ENCODE measurements at places on chromosomes 3 and 15. TPM values are rescaled to one million over a fixed set of nuclear protein-coding genes. Genes with fewer than 3 reads are reported as not detected.

The AP3B2 gene
- 0.54 TPM for total RNA-seq

The CASR gene
- total RNA-seq, result 0.04 TPM

The EFCAB12 gene
- not detected for total RNA-seq

- no peak for DNase-seq
These were observed 88.1 kb downstream of the VPS8 start for GRCh38 chr3:184899953-184900595.

DNA sequence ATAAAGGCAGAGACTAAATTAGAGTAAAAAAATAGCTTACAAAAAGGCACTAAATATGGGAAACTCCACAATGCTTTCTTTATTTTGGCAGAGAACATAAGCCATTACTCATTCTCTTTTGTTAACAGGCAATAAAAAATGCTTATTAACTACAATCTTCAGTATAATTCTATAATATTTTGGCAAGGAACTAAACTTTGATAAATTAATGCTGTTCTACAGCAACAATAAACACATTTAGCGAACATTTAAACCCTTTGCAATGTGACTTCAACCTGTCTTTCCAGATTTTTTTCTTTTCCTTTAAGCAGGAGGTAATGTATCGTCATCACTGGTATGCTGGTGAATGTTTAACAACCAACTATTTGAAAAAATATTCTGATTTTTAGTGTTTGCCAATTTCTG is 42.2 kb upstream of the POU1F1 start:
- DNase-seq, result no peak

- DNase-seq, result no peak
These were observed 35.4 kb upstream of the ARHGEF26 start for GRCh38 chr3:154085799-154086198.

DNA sequence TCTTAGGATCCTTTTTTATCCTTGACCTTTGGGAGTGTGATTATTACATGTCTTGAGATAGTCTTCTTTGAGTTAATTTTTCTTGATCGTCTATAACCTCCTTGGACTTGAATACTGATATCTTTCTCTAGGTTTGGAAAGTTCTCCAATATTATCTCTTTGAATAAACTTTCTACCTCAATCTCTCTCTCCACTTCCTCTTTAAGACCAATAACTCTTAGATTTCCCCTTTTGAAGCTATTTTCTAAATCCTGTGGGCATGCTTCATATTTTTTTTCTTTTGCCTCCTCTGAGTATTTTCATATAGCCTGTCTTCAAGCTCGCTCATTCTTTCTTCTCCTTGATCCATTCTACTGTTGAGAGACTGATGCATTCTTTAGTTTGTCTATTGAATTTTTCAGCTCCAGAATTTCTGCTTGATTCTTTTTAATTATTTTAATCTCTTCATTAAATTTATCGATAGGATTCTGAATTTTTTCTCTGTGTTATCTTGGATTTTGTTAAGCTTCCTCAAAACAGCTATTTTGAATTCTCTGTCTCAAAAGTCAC is 12.1 kb downstream of the USF3 start:
- DNase-seq, result no peak

DNA sequence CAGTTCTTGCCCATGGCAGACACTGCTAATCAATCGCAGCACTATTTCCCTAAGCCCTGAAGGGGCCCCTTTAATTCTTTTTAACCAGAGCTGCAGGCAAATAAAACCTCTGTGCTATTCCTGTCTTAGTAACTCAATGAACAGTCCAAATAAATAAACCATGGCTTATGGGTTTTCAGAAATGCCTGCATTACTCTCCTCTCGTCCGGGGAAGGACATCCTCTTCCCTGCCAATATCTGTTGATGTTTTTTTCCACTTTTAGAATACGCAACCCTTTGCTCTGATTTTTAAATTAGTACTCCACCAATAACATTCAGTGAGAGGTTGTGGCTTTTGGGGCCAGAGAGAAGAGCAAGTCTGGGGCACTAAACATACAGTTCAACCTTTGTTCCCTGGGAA is 35.2 kb upstream of the PRICKLE2 start:
- DNase-seq, result no peak

- peak; percentile 87 for DNase-seq
These were observed 93.3 kb upstream of the HACD2 start for GRCh38 chr3:123678108-123678511.

- no peak for DNase-seq
These were observed 401.7 kb upstream of the CDIN1 start for GRCh38 chr15:36177590-36178302.

DNA sequence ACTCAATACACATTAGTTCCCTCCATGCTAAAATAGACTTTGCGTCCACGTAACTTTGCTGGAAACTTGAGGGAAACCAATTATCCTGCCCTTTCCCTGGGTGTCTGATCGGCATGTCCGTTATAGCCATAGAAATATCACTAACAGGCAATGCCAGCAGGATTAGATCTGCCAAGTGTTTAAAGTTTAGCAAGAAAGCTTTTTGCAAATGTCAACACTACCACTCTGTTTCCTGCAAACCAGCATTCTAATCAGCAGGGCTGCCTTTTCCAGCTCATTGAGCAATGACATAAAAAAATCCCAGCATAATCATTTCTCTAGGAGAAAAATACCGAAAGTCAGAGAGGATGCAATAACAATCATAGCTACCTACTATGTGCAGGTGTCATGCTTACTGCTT is 60.9 kb downstream of the NOX5 start:
- no peak for DNase-seq

DNA sequence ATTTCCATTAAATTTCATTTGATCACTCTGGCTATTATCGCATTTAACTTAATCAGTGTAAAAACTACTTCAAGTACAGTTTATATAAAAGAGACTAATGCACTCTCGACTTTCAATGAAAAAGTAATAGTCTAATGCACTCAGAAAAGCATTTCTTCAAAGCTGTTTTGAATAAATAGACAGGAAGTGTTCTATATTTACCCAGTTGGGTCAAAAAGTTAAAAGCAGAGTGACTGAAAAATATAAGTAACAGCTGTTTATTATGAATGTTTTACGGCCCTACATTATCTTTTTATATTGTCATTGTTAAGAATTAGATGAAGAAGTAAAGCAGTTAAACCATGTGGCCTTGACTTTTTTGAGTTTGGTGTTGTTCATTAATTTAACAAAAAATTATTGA is 391.8 kb downstream of the ZPLD1 start:
- no peak for DNase-seq

DNA sequence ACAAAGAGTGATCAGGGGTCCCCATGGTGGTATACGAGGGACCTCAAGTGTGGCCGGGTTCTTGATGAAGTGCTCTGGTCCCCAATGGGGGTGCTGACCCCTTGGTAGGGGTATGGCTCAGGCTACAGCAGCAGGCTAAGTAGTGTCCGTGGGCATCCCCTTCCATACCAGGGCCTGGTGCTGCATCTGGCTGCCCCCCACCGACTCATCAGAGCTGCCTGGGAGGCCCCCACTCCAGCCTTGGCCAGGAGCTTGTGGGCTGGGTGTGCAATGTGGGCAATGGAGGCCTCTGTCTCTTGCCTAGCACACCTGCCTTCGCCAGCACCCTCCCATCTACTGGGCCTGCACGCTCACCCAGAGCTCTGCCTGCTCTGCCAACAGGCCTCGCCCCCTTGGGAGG is 59.0 kb upstream of the SEC13 start:
- DNase-seq, result no peak

DNA sequence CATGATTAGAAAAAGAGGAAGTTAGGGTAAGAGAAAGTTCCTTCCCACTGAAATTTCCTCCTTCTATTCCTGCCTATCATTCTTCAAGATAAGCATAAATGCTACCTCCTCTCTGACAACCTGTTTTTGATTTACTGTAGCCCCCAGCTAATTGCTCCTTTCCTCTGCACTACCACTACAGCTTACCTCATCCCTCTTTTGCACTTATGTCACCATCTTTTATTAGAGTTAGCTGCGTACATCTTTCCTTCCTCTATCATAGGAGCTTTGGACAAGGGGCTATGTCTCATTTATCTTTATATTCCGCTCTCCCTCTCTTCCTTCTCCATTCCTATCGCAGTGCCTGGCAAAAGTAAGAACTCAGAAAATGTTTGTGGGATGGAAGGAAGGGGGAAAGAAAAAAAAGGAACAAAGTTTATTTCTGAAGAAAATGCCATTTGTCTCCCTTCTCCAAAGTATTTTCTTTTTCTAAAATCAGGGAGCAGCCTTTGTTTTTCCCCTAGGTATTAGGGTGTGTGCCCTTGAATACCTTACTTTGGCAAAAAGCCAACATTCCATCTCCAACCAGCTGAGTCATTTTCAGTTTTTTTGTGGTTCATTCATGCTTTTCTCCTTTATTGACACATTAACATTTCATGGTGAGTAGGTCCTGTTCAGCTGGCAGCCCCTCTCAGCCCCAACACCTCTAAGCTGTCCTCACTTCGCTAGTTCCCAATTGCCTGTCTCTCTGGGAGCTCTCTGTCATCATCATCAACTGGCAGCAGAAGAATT is 87.6 kb upstream of the SOX2 start:
- DNase-seq, result peak; percentile 56

DNA sequence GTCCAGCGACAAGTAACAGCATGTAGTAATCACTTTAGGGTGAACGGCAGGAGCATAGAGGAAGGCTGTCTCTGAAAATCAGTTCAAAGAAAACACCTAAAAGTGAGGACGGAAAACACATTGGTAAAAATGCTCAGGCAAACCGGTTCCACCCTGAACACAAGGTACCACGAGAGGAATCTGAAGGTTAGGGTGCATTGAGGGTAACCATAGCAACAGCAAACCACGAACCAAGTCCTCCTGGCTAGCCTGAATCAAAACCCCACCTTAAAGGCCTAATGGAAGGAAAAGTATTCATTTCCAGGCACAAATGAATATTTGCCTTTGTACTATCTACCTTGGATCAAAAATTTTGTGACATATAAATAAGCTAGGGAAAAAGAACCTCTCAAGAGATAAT is 315.0 kb downstream of the OCA2 start:
- no peak for DNase-seq

GRCh38 chr15:52039925-52040781 is 21.1 kb downstream of the MAPK6 start:
- DNase-seq, result no peak

- no peak for DNase-seq
These were observed 21.8 kb upstream of the SPATA12 start for GRCh38 chr3:57038466-57039164.

DNA sequence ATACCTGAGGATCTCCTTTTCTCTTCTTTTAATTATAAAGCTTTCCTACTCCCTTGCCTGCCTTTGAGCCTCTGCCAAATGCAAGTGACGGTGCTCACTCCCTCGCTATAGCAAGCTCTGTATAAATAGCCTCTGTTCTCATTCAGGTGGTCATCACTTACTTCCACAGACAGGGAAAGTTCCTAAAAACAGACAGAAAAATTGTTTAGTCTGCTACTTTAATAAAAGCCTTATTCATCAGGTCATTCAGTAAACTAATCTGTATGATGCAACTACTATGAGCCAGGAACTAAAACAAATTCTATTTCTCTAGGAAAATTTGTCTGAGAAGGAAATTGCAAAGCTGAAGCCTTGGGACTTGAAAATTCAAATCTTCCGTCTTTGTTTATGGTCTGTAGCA is 10.2 kb upstream of the DLG1 start:
- DNase-seq, result no peak

DNA sequence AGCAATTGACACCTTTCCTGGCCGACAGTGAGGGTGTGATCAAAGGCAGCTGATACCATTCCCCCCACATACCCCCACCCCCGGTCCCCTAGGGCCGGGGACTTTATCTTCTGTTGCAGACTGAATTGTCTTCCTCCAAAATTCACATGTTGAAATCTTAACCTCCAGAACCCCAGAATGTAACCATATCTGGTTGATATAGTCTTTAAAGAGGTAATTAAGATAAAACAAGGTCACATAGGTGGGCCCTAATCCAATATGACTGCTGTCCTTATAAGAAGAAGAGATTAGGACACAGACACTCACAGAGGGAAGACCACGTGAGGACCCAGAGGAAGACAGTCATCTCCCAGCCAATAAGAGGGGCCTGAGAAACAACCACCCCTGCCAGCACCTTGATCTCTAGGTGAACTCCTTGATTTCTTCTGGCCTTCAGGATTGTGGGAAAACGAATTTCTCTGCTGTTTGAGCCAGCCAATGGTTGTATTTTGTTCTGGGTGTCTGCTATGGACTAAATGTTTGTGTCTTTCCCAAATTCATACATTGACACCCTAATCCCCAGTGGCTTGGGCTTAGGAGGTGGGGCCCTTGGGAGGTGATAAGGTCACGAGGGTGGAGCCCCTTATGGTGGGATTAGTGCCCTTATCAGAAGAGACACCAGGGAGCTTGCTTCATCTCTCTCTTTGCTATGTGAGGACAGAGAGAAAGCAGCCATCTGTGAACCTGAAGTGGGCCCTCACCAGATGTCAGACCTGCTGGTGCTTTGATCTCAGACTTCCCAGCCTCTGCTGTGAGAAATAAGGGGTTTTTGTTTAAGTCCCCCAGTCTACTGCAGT is 144.0 kb downstream of the CHSY1 start:
- DNase-seq, result no peak
